ENCODE measurements at places on chromosomes 13 and 19. TPM values are rescaled to one million over a fixed set of nuclear protein-coding genes. Genes with fewer than 3 reads are reported as not detected.

Gene DCT
- not detected for total RNA-seq

DNA sequence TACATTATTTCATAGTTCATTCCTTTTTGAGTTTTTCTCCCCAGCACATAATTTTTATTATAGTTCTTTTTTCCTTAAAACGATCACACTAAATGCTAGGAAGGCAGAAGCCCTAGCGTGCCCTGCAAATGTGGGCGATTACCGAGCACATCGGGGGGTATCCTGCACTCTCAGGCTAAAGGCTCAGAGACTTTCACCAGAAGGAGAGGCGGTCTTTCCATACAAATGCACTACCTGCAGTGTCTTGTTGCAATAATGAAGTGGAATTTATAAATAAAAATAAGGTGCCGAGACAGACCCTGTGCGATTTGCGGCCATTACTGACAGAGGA is 29.3 kb upstream of the SPACA7 start:
- H3K27ac ChIP-seq = no peak overlapping the region
- peak; percentile 31 for DNase-seq
- peaks cover 17% of the 10 kb centered on the region for H3K4me1 ChIP-seq
- H3K4me3 ChIP-seq = no peak overlapping the region

DNA sequence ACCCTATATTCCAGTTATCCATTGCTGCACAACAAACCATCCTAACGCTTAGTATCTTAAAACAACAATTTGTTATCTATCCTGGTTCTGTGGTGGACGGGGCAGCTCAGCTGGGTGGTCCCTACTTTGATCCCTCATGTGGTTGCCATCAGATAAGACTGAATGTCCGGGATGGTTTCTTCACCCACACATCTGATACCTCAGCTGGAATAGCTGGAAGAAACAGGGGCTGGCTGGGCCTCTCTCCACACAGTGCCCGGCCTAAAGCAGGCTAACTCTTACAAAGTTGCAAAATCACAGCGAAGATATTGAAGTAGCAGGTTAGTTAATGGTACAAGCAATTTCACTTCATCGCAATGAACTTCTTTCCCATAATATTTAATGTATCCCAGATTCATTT is 3.7 kb upstream of the MRPS31 start:
- H3K36me3 ChIP-seq = no peaks in the 10 kb centered on the region
- no peak for DNase-seq
- H3K4me1 ChIP-seq = no peaks in the 10 kb centered on the region
- no peak overlapping the region for H3K27ac ChIP-seq

GRCh38 chr19:55439052-55439451 is 4.0 kb downstream of the SHISA7 start:
- H3K27me3 ChIP-seq = peaks cover 59% of the 10 kb centered on the region
- no peak overlapping the region for H3K27ac ChIP-seq
- H3K4me1 ChIP-seq = peaks cover 7% of the 10 kb centered on the region
- DNase-seq = no peak
- no peaks in the 10 kb centered on the region for H3K36me3 ChIP-seq

DNA sequence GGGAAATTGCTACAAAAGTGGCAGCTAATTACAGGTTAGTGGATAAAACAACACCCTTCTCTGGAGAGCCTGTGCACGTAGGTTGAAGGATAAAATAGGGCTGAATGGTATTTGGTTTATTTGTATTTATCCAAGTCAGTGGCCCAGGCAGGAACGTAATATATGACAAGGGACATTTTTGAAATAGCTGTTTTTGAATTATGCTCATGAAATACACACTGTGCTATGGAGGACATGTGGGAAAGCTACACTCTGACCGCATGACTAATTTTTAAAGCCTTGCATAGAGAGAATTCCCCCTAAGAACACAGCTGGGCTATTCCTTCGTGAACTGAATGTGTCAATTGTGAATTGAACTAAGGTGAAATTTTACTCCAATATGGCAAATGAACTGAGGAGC is 292.1 kb upstream of the MAB21L1 start:
- no peaks in the 10 kb centered on the region for H3K27me3 ChIP-seq
- no peak overlapping the region for H3K4me3 ChIP-seq
- H3K4me1 ChIP-seq = no peaks in the 10 kb centered on the region

GRCh38 chr19:6718741-6719539 is 1.5 kb downstream of the C3 start:
- no peak overlapping the region for H3K27ac ChIP-seq
- DNase-seq = no peak
- H3K27me3 ChIP-seq = no peaks in the 10 kb centered on the region
- no peak overlapping the region for H3K4me3 ChIP-seq
- no peaks in the 10 kb centered on the region for H3K36me3 ChIP-seq
- H3K4me1 ChIP-seq = no peaks in the 10 kb centered on the region

Gene LIN37
- total RNA-seq = 2.9 TPM

GRCh38 chr19:54168174-54168917 is 4.6 kb downstream of the TMC4 start:
- H3K27ac ChIP-seq = no peak overlapping the region
- H3K4me1 ChIP-seq = peaks cover 6% of the 10 kb centered on the region
- H3K4me3 ChIP-seq = peak overlapping the region; percentile 5
- H3K27me3 ChIP-seq = peaks cover 3% of the 10 kb centered on the region

Gene SMIM24
- 3.8 TPM for total RNA-seq

GRCh38 chr13:48265217-48265815 is 32.3 kb downstream of the ITM2B start:
- DNase-seq = no peak
- H3K27ac ChIP-seq = no peak overlapping the region
- peaks cover 29% of the 10 kb centered on the region for H3K36me3 ChIP-seq
- peaks cover 2% of the 10 kb centered on the region for H3K4me1 ChIP-seq
- H3K27me3 ChIP-seq = no peaks in the 10 kb centered on the region

DNA sequence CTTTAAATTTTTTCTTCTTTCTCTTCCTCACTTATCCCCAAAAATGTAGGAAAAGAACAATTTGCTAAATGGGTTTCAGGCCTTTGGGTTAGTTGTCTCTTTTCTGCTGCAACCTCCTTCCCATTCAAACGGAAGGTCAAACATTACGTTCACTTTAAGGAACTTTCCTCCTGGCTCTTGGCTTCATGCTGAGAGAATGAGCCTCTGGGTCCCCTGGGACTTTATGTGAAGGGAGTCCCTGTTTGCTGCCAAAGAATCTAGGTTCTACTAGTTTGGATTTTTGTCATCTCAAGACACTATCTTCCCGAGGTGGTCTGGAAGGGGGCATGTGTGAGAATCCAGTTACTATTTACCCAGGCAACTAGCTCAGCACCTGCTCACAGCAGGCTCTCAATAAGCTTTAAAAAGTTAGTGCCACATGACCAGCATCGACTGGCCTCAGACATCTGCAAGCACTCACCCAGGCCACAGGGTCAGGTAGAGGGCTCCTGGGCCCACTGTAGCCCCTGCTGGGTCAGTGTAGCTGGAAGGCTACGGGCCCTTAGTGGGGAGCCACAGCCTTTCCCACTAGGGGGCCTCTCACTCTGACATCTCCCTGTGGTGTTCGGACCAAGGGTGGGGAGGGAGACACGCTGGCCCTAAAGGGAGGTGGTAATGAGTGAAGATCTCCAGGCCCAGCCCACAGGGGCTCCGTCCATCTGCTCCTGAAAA is 40.5 kb downstream of the FAM124A start:
- no peaks in the 10 kb centered on the region for H3K27me3 ChIP-seq
- no peak overlapping the region for H3K27ac ChIP-seq
- H3K4me3 ChIP-seq = no peak overlapping the region

GRCh38 chr19:15457701-15458484 is 6.5 kb downstream of the RASAL3 start:
- DNase-seq = no peak
- H3K4me1 ChIP-seq = peaks cover 10% of the 10 kb centered on the region
- H3K27me3 ChIP-seq = peaks cover 67% of the 10 kb centered on the region
- no peak overlapping the region for H3K27ac ChIP-seq

Gene NKG7
- total RNA-seq = not detected

Gene ZNF382
- 4.2 TPM for total RNA-seq

GRCh38 chr19:918481-919198 is 1.5 kb downstream of the KISS1R start:
- peak overlapping the region; percentile 52 for H3K4me3 ChIP-seq
- no peak overlapping the region for H3K27ac ChIP-seq
- H3K27me3 ChIP-seq = peaks cover 34% of the 10 kb centered on the region
- no peaks in the 10 kb centered on the region for H3K4me1 ChIP-seq
- H3K36me3 ChIP-seq = no peaks in the 10 kb centered on the region
- no peak for DNase-seq

DNA sequence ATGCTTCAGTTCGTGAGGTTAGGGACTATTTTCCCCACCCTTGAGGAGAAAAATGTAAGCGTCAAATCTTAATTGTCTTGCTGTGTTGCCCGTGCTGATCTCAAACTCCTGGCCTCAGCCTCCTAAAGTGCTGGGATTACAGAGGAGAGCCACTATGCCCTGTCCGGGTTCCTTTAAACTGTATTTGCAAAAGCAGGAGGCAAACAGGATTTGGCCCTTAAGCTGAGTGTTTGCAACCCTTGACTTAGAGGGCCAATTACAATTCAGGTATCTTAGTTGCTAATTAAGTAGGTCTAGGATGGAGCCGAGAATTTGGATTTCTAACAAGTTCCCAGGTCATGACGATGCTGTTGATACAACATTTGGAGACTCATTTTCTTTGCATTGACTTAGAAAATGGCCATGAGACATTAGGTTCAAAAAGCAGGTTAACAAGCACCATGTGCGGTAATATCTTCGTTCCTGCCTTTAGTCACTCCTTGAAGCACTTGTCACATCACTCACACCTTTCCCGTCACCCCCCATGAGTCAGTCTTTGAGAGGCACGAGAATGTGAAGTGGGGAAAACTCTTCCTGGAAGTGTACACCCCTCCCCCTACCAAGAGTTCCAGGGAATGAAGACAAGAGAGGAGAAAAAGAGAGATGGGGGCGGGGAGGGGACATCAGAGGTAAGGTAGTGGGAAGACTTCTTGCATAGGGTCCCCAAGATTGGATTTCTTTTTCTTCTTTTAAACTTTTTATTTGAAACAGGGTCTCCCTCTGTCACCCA is 2.6 kb downstream of the NAPSA start:
- H3K4me1 ChIP-seq = 0 out of 2 replicates have a peak, but pooled peaks cover 2% of the 10 kb centered on the region
- no peak for DNase-seq
- no peaks in the 10 kb centered on the region for H3K27me3 ChIP-seq
- no peaks in the 10 kb centered on the region for H3K36me3 ChIP-seq

GRCh38 chr13:85434927-85435326 is 364.3 kb downstream of the SLITRK6 start:
- no peaks in the 10 kb centered on the region for H3K4me1 ChIP-seq
- H3K27me3 ChIP-seq = no peaks in the 10 kb centered on the region
- no peak overlapping the region for H3K27ac ChIP-seq
- no peaks in the 10 kb centered on the region for H3K36me3 ChIP-seq
- DNase-seq = no peak
- H3K4me3 ChIP-seq = no peak overlapping the region

- peak overlapping the region; percentile 47 for H3K4me3 ChIP-seq
- H3K36me3 ChIP-seq = no peaks in the 10 kb centered on the region
- DNase-seq = no peak
- peaks cover 4% of the 10 kb centered on the region for H3K4me1 ChIP-seq
- peaks cover 3% of the 10 kb centered on the region for H3K27me3 ChIP-seq
- H3K27ac ChIP-seq = no peak overlapping the region
Measured at GRCh38 chr19:14089662-14090508, 666 bp downstream of the SAMD1 start.

- H3K27me3 ChIP-seq = no peaks in the 10 kb centered on the region
- H3K4me1 ChIP-seq = no peaks in the 10 kb centered on the region
- H3K36me3 ChIP-seq = no peaks in the 10 kb centered on the region
- no peak overlapping the region for H3K27ac ChIP-seq
- no peak overlapping the region for H3K4me3 ChIP-seq
Measured at GRCh38 chr19:18014197-18014596, 6.2 kb downstream of the ARRDC2 start.

Gene MEX3D
- total RNA-seq = 78.8 TPM

DNA sequence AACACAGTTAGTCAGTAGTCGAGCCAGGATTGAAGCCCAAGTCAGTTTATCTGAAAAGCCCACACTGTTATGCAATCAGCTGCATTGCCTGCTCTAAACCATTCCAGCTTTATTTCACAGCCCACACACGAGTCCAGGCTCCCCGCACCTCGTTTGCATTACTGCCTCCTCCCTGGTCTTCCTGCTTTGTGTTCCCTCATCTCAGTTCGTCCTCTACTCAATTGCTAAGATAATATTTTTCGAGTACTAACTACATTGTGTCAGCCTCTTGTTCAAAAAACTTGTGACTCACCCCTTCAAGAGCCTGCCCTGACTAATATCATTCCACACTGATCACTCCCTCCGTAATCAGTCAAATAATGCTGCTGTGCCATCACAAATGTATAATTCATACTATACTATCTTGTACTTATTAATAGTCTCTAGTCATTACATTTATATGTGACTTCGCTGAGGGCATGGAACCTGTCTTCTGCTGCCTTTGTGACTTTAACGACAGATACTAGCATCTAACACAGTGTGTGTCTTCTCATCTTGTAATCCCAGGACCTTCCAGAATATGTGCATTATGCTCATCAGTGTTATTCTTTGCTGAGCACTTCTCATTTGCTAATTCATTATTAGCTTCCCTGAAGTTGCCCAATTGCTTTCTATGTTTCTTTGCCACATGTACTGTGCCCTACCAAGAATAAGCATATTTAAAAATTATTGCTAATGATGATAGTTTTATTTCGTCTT is 26.2 kb upstream of the WDFY2 start:
- no peak overlapping the region for H3K4me3 ChIP-seq
- H3K27ac ChIP-seq = no peak overlapping the region
- 0 out of 2 replicates have a peak, but pooled peaks cover 2% of the 10 kb centered on the region for H3K4me1 ChIP-seq
- no peak for DNase-seq
- H3K36me3 ChIP-seq = no peaks in the 10 kb centered on the region

- no peaks in the 10 kb centered on the region for H3K27me3 ChIP-seq
- no peak overlapping the region for H3K4me3 ChIP-seq
- no peaks in the 10 kb centered on the region for H3K36me3 ChIP-seq
- H3K4me1 ChIP-seq = no peaks in the 10 kb centered on the region
- no peak for DNase-seq
Measured at GRCh38 chr13:44318161-44318560, 55.5 kb upstream of the SERP2 start.

DNA sequence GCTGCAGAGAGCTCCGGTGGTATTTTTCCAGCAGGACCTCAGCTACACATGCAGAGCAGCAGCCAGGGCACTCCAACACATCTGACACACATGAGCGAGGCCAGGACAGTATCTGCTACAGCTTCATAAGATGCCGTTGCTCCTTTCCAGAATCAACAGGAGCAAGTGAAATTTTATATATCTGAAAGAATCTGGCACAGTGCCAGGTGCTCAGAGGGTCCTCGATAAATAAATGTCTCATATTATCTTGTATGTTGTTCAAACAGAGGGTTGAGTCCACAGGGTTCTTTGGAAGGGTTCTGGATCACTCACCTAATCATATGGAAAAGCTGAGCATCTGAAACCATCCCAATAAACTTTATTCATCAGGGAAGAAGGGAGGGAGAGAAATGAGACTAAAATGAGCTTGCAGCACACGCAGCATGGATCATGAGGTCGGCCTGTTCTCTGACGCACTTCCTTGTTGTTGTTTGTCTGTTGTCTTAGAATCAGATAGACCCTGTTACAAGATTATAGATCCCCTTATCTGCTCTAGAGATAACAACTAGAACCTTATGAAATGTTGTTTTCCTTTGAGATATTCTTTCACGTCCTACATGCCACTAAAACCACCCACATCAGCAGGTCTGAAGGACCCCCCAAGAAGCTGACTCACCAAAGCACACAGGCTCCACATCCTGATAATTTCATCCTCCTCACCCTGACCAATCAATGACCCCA is 3.2 kb upstream of the METTL21C start:
- no peaks in the 10 kb centered on the region for H3K4me1 ChIP-seq
- H3K4me3 ChIP-seq = no peak overlapping the region
- no peak for DNase-seq
- no peak overlapping the region for H3K27ac ChIP-seq
- no peaks in the 10 kb centered on the region for H3K27me3 ChIP-seq

Measured in H1 (cell line).